Effector CD8-positive, alpha-beta T cell (primary cell): ENCODE measurements at places on chromosomes 4 and X.

- no peak for DNase-seq
Measured at GRCh38 chr4:169185133-169185956, 85.4 kb downstream of the SH3RF1 start.

DNA sequence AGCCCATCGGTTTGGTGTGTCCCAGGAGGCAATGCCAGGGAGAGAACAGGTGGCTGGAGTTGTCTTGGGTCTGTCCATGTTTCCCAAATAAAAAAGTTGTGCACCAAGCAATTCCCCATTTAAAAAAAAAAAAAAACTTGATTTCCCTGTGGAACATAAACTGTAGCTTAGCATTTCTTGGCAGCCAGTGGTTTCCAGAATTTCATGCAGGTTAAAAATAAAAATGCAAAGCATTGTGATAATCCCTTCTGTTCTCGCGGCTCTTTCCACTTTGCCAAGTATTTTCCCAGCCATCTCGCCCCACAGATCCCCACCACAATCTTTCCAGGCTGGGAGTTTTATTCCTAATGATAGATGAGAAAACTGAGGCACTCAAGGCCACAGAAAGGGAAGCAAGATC is 51.4 kb upstream of the MSX1 start:
- no peak for DNase-seq

DNA sequence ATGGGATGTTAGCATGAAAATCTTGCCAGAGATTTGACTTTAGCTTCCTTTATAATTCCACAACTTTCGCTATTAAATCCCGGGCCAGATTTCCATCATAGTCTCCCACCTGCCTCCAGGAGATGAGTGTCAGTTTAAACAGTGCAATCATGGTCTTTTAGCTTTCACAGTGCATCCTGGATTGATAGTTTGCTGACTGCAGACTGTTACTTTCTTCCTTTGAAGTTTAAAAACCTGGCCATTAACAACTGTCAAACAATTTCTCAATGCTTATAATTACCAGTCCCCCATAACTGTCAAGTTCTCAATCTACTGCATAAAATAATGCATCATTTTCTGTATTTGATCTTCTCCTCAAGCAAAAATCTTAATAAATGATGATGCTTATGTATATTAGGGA is 108.4 kb upstream of the FSTL5 start:
- DNase-seq = no peak

DNA sequence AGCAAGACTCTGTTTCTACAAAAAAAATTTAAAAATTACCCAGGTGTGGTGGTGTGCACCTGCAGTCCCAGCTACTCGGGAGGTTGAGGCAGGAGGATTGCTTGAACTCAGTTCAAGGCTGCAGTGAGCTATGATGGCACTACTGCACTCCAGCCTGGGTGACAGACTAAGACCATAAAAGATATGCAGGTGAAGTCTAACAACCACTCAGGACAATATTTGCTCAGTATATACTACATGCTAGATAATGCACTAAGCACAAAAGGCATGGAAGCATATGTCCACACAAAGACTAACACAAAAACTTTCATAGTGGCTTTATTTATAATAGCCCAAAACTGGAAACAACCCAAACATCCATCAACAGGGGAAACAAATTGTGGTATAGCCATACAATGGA is 57.7 kb upstream of the TXK start:
- DNase-seq = no peak

DNA sequence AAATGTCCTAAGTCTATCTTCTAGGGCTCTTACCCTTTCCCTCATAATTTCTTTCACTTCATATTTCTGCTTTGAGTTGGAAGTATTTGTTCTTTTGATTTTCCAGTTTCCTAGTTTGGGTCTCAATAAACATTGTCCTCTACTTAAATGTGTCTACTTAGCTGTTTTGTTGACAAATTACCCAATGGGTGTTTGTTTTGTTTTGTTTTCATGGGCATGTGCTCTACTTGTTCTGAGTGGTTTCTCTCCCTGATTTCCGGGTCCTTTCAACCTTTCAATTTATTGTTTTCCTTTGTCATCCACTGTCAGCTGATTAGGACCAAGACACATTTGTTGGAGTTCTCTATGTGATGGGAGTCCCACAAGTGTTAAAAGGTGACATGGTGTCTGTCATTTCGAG is 1181.4 kb downstream of the RPA4 start:
- DNase-seq = no peak

DNA sequence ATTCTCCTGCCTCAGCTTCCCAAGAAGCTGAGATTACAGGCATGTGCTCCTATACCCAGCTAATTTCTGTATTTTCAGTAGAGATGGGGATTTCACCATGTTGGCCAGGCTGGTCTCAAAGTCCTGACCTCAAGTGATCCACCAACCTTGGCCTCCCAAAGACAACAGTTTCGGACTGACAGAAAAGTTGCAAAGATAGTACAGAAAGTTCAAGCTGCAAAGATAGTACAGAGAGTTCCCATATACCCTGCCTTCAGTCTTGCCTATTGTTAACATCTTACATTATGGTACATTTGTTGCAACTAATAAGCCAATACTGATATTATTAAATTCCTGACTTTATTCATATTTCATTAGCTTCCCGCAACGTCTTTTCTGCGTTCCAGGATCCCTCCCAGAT is 65.8 kb downstream of the SUPT20HL2 start:
- no peak for DNase-seq

GRCh38 chr4:110617646-110618580 is 5.0 kb downstream of the PITX2 start:
- no peak for DNase-seq

- no peak for DNase-seq
Measured at GRCh38 chrX:63471004-63471403, 119.9 kb upstream of the SPIN4 start.

DNA sequence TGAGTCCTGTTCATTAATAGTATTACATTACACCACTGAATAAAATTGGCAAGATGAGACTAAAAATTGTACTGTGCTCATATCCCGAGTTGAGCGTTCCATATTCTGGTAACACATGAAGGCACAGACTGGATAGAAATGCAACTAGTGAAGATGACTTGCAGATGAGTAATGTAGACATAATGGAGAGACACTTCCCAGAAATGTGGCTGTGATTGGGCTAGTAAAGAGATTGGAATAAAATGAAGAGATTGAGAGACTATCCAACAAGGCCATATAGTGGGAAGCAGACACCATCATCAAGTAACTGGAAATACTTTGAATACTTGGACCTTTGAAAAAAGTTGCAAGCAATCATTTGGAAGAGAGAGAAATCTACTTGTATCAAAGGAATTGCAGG is 77.3 kb downstream of the DCAF8L1 start:
- no peak for DNase-seq

GRCh38 chrX:138638996-138639395 is 72.5 kb downstream of the FGF13 start:
- DNase-seq = no peak

DNA sequence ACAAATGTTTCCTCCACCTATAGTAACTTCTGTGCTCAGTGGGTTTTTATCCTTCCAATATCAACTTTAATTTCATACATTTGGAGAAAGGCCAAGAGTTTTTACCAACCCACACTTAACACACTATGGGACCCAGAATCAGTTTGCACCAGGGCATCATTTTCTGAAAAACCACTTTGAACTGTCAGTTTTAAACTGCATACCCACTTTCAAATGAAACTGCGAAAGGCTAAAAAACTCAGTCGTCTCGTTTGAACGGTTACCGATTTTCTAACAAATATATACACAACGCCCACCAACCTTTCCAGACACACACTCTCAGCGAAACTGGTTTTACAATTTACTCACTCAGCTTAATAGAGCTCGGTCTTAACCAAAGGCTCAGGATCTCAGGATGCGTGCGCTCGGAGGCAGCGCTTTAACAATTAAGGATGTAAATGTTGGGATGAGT is 376 bp downstream of the ABCG2 start:
- DNase-seq = no peak

- no peak for DNase-seq
Measured at GRCh38 chr4:6852582-6852981, 57.0 kb upstream of the TBC1D14 start.

DNA sequence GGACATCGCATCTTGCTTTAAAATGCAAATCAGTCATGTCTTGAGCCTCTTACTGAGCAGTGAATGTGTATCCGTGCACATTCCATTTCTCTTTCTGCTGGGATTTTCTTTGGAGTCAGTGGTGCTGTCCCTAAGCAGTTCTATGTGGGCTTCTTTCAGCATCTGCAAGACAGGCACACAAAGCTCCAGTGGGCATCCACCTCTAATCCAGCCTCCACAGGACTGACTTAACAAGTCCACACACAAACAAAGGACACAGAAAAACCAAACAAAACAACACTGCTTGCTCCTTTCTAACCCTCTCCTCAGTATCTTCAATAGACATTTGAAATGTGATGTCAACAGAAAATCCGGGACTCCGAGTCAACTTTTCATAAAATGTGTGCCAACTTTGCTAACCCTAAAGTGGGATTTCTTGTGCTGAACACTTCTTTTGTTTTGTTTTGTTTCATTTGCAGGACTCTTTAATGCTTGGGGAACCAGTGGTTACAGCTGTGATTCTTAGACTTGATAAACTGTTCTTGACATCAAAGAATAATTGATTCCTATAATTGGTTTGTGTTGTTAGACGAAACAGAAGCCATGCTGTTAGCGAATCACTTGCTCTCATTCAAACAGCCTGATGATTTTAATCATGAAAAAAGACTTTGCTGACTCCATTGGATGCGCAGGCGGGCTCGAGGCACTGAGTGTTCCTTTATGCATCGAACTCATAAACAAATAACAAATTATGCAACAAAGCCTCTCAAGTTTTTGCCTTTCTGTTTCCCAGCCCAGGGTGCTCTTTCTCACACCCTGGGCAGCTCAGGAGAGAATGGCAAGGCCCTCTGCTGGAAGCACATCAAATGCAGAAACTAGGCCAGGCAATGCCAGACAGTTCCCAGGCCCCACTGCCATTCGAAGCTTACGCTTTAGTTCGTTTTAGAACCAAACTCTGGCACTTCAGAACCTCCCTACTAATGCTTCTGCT is 20.1 kb downstream of the ETNPPL start:
- no peak for DNase-seq

GRCh38 chr4:74374561-74375327 is 9.8 kb downstream of the EREG start:
- no peak for DNase-seq

DNA sequence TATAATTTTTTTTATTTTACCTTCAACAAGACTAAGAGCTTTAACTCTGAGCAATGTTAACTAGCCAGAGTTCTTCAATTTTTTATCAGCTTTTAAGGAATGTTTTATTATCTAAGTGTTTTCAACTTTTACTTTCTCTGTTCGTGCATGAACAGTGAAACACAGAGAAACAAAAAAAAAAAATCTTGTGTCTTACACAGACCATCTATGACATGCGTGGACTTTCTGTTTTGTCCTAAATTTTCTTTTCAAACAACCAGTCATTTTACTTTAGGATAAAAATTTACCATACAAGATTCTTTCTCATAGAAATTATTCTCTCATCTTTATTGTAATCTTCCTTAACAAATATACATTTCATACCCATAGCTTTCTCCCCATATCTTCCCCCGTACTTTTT is 731.9 kb upstream of the PCDH10 start:
- DNase-seq = no peak

DNA sequence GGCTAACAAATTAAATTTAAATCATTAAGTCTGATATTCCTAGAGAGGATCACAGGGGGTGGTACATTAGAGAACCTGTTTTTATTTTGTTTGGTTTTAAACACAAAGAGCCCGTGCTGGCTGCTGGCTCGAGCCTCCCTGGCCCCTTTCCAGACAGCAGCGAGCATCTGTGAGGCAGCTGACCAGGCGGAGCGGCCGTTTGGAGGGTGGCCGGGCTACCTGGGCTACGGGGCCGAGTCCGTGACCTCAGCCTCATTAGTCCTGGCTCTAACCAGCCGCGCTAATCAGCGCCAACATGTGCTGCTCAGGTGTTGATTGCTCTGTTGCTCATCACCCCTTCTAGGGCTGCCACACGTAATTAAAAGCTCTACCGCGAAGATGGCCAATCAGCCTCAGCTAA is 35.3 kb downstream of the DCTD start:
- DNase-seq = no peak

DNA sequence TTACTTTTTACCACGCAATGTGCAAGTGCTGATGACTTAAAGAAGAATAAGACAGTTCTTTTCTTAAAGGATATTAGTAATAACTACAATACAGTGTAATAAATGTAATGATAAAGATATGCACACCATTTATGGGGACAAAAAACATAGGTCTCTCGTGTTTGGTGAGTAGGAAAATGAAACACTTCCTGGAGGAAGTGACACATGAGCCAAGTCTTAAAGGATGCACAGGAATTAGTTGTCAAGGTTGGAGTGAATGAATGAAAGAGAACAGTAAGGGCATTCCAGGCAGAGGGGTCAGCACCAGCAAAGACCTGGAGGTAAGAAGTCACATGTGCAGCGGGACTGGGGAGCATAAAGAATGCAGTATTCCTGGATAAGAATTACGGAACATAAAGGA is 112.7 kb downstream of the SH3RF1 start:
- no peak for DNase-seq

DNA sequence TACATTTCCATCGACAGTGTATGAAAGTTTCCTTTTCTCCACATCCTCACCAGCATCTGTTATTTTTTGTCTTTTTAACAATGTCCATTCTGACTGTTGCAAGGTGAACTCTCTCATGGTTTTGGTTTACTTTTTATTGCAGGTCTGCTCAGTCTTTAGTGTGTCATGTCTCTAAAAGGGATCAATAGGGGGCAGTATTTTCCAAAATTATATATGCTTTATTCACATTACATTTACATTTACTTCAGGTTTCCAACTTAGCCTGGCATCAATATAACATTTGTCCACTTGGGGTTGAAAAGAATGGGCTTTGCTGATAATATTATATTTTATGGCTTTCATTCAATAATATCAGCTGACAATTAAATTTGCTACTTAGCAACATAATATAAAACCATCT is 265.0 kb upstream of the SLITRK2 start:
- DNase-seq = no peak

DNA sequence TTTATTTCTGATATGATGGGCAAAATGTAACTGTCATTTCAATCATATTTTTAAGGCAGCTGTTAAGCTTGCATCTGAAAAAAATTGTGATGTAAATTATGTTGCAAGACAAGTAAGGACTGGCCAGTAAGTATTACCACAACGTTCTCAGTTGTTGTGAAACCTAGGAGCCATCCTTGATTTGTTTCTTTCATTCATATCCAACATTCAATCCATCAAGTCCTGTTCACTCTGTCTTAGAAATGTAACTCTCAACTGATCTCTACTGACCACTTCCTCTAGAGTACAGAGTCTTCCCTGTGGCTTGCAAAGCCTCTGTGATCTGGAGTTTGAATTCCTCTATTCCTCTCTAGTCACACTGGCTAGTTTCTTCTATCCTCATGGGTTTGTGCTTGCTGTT is 161.4 kb upstream of the MAD2L1 start:
- no peak for DNase-seq

- no peak for DNase-seq
Measured at GRCh38 chrX:77398330-77398954, 48.7 kb upstream of the FGF16 start.

DNA sequence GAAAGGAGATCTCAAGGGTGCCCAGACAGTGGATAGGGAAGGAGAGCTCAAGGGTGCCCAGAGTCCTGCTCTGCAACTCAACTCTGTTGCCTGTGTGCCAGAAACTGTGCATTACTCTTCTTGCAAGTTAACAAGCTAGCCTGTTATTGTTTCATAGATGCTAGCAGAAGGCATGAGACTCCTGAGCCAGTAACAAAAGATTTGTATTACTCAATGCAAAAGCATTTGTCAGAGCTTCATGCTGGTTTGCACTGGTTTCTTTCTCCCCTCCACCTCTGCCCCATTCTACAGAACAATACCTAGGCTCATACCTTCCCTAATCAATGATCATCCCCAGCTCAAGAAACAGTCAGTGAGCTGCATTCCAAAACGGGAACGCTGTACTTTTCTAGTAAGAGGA is 124.5 kb upstream of the NEIL3 start:
- no peak for DNase-seq

GRCh38 chr4:1594871-1595788 is 89.0 kb downstream of the FAM53A start:
- DNase-seq = no peak
